ENCODE measurements at places on chromosomes 7 and 10. TPM values are rescaled to one million over a fixed set of nuclear protein-coding genes. Genes with fewer than 3 reads are reported as not detected.

DNA sequence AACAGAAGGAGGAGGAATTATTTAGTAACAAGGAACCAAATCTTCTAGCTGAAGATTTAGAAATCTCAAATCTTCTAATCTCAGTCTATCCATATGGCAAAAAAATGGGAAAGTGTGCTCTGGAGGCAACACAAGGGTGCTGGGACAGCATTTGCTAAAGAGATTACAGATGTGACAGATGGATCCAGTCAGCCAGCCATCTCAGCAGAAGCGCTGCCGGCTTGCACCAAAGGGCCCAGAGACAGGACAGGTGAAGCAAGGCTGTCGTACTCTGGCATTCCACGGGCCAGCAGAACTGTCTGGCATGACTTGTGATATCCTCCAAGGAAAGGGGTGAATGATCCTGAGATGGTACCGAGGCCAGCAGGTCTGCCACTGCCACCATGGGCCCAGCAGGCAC lies 45.7 kb upstream of the GJD4 start:
- no peak for DNase-seq

GRCh38 chr7:121931149-121931902 lies 58.4 kb downstream of the PTPRZ1 start:
- no peak for DNase-seq

Gene LIPK
- not detected for polyA plus RNA-seq

DNA sequence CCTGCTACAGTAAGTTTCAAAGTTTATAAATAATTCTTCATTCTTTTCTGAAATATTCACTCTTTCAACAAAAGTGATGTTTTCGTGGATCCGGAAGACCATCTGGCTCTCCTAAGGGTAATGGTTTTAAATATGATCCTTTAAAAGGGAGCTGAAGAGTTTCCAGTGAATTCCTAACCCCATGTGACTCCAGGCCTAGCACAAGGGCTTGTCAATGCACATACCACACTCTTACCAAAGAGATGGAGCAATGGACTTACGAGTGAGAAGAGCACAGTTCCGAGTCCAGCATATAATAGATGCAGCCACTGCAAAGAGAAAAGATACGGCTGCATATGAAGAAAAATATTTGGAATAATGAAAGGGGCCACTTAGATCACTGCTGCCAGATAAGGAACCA lies 32.1 kb upstream of the GATAD1 start:
- peak; percentile 3 for DNase-seq

Gene KIAA1217
- 6.6 TPM for polyA plus RNA-seq

GRCh38 chr7:146090023-146090645 lies 26.5 kb upstream of the CNTNAP2 start:
- DNase-seq, result no peak

Gene ETV1
- 14.9 TPM for polyA plus RNA-seq

Gene GPR85
- 5.0 TPM for polyA plus RNA-seq

GRCh38 chr7:67518580-67518979 lies 521.9 kb downstream of the TYW1 start:
- no peak for DNase-seq

Gene IFIT1B
- not detected for polyA plus RNA-seq

GRCh38 chr10:103849880-103850571 lies 5.3 kb downstream of the SH3PXD2A start:
- DNase-seq, result no peak

Gene CYP3A4
- not detected for polyA plus RNA-seq

GRCh38 chr7:585229-585711 lies 65.6 kb upstream of the PDGFA start:
- no peak for DNase-seq

- DNase-seq, result peak; percentile 36
Observed at GRCh38 chr7:41148521-41148951, 554.4 kb downstream of the INHBA start.

DNA sequence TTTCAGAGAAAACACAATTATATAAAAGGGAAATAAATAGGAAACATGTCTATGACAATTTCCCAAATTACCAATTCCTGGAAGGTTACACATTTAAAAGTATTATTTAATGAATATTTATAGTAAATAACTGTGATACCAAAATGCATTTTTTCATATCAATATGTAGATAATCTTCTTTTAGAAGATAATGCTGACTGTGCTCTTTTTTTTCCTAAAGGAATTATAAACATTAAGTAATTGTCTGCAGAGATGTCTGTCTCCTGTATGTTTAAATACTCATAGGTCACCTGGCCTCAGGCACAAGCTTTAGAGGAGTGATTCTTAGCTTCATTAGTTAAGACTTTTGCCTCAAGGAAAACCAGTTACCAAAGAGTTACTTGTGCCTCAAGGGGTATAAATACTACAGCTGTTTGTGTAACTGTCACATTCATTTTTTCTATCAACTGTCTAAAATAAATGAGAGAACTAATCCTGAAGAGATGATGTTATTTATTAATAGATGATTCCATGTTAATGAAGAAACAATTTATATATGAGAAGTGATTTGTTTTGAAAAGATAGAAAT lies 77.1 kb downstream of the DNAJC1 start:
- DNase-seq, result no peak

Gene FAM25A
- not detected for polyA plus RNA-seq

GRCh38 chr10:119511828-119512515 lies 30.5 kb downstream of the RGS10 start:
- no peak for DNase-seq

Gene NPFFR1
- polyA plus RNA-seq, result not detected

DNA sequence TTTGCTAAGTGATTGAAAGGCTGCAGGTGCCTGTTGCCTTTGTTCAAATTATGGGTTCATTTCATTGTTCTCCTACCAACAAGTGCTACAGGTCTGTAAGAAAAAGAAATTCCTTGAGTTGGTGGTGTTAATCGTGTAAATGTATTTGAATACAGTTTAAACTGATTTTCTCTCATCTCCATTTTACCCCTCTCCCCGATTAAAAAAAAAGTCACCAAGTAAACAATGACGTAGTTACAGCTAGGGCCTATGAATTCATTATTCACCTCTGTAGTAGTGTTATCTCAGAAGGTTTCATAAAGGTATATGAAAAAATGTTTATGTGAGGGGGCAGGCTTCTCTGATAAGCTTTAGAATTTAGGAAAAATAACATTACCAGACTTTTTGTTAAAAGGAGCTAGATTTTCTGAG lies 1.1 kb downstream of the REEP3 start:
- no peak for DNase-seq

- no peak for DNase-seq
Observed at GRCh38 chr7:122132341-122132740, 11.7 kb downstream of the AASS start.

DNA sequence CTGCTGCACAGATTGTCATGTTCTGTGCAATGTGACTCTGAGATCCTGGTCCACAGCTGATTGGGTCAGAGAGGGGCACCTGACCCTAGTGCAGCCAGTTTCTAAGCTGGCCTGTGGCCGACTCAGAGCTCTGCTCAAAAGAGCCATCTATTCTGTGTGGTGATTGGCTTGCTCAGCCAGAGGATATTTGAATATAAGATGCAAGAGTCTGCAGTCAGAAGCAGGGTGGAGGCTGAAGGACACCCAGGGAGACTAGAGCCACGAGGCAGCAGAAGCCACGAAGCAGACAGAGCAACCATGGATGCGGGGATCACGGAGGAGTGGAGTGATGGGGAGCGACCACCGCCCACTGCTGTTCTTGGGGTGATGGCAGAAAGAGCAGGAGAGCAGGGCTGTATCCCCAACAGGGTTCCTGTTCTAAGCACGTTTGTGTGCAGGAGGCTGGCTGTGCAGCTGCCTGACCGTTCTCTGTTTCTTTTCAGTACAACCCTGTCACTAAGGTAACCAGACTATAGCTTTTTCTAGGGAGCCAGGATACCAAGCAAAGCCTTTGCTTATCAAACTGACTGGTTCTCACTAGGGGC lies 19.5 kb upstream of the RHEB start:
- no peak for DNase-seq

DNA sequence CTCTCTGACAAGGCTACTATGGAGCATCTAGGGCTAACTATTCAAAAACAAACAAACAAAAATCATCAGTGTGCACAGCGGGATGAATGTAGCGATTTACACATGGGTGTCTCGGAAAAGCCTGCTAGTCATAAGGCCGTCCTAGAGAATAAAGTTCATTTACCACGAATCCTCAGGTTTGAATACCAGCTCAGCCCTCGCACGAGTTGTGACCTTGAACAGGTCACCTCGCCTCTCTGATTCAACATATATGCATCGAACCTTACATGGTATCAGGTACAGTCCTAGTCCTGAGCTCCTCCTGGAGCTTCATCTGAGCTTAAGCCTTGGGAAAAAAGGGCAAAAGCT lies 572 bp downstream of the ATP5MF start:
- DNase-seq, result no peak

GRCh38 chr7:209906-210305 lies 17.5 kb downstream of the FAM20C start:
- no peak for DNase-seq

Gene BCCIP
- 63.8 TPM for polyA plus RNA-seq

DNA sequence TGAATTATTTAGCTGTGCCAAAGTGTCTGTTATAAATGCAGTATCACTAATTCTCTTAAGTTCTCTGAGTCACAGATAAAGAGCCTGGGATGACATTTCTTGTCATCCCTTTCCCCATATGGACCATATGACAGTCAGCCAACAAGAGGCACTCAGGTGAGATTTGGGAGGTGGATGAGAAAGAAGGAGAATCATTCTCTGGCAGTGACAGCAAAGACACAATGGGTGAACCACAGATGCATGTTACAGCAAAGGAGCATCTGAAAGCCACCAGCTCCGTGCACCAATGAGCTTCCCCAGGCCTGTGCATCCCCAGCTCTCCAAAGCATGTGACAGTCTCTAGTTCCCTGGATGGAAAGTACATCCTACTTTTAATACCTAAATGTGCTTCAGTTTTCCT lies 10.8 kb downstream of the GIMAP6 start:
- DNase-seq, result no peak

Gene SPDYE9
- 0.06 TPM for polyA plus RNA-seq

- no peak for DNase-seq
Observed at GRCh38 chr7:26334166-26334859, 42.7 kb downstream of the SNX10 start.

- no peak for DNase-seq
Observed at GRCh38 chr7:2818653-2819052, 25.5 kb downstream of the GNA12 start.

GRCh38 chr10:103155471-103156085 lies 37.5 kb downstream of the NT5C2 start:
- DNase-seq, result no peak

Gene PLAC9
- polyA plus RNA-seq, result 14.2 TPM

- DNase-seq, result no peak
Observed at GRCh38 chr7:76395965-76396726, 13.4 kb downstream of the SSC4D start.

DNA sequence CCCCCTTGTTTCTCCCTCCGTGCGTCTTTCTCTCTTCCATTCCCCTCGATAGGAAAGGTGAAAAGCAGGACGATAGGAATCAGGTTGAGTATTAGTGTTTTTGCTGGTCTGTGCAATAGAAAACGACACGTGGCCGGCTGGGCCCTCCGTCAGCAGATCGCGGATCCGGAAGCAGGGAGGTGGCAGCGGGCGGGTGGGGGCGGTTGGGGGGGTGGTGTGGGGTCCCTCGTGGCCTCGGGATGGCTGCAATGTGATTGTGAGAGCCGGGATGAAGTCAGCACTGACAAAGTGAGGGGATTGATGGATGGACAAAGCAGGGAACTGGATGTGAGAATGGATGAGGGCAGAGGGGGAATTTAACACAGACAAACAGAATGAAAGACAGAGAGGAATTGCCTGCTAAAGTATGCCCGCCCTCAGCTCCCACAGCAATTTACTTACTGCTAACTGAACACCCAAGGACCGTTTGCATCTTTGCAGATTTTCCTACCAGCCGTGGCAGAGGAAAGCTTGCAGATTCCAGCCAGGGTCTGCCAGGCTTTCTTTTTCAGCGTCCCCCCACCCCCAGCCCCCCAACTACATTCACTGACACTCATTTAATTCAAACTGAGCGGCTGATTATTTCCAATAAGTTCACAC lies 280.9 kb downstream of the LRMDA start:
- DNase-seq, result no peak

- DNase-seq, result no peak
Observed at GRCh38 chr7:116733924-116734580, 62.1 kb downstream of the MET start.

Gene EFCAB10
- not detected for polyA plus RNA-seq

Gene TUBB8
- polyA plus RNA-seq, result not detected

DNA sequence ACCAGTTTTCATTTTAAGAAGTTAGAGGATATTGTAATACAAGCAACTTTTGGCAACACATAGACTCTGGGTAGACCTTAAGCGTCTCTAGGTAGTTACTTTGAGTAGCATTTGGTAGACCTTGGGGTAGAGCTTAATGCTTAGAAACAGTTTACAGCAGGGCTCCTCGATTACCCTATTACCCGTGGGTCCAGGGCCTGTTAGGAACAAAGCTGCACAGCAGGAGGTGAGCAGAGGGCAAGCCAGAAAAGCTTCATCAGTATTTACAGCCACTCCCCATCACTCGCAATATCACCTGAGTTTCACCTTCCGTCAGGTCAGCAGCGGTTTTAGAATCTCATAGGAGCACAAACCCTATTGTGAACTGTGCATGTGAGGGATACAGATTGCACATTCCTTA lies 173.5 kb downstream of the TSPAN12 start:
- no peak for DNase-seq

- DNase-seq, result no peak
Observed at GRCh38 chr10:27529010-27529783, 25.1 kb downstream of the RAB18 start.

GRCh38 chr10:78914502-78915189 lies 154.1 kb upstream of the ZMIZ1 start:
- no peak for DNase-seq

DNA sequence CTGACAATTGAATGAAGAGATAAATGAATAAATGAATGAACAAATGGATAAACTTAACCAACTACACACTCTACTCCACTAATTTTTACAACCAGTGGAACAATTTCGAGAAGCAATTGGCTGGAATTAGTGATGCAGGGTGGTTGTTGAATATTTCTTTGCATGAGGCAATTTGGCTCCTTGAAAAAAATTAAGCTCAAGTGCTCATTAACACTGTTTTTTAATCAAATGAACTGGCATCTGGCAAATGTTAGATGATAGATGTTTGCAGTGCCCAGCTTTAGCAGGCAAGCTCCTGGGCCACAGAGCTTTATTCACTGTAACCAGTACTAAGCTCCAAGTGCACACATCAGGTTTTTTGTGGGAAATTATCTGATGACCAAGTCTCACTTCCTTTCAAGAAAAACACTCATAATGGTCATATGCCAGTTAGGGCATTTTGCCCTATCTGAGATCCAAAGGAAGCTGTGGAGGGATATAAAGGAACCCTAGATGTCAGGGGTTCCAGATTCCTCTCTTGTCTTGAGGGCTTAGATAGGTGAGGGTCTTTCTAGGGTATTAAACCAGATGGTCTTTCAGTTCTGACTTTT lies 16.4 kb upstream of the ADD3 start:
- DNase-seq, result no peak
